ENCODE measurements at places on chromosomes 13 and 19.

- DNase-seq = no peak
Observed at GRCh38 chr13:34044660-34045080, 226.7 kb downstream of the RFC3 start.

GRCh38 chr13:79846386-79846785, 365.4 kb downstream of the NDFIP2 start:
- DNase-seq = no peak

- DNase-seq = no peak
Observed at GRCh38 chr13:48576448-48577010, 43.6 kb upstream of the RCBTB2 start.

DNA sequence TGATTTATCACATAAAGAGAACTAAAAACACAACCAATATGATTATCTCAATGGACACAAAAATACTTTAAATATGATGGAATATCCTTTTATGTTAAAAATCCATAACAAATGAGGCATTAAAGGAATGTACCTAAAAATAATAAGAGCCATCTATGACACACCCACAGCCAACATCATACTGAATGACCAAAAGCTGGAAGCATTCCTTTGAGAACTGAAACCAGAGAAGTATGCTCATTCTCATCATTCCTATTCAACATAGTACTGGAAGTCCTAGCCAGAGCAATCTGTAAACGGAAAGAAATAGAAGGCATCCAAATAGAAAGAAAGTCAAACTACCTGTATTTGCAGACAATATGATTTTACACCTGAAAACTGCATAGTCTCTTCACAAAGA, 671.0 kb downstream of the SLITRK1 start:
- no peak for DNase-seq

DNA sequence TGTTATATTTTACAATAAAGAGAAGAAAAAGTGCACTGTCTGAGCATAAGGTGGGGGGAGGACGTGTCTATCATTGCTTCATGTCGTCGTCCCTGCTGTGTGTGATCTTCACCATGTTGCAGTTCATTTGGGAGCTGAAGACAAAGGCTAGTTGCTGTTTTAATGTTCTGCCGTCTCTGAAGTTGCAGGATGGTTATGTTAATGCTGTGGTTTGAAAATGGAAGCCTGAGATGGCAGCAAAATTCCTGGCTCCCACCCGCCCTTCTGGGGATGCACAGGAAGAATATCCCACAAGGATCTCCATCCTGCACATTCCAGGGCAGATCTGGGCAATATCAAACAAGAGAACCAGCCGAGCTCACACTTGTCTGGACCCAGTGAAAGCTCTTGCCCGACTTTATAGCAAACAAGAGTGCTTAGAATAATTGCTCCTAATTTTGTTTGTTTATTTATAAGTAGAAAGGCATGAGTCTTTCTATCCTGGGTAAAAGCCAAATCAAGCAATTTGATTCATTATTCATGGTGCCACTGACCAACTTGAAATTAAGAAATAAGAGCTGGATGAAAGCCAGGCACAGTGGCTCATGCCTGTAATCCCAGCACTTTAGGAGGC, 110.3 kb upstream of the ABCC4 start:
- no peak for DNase-seq

- no peak for DNase-seq
Observed at GRCh38 chr13:66099825-66100224, 1130.3 kb downstream of the PCDH9 start.

DNA sequence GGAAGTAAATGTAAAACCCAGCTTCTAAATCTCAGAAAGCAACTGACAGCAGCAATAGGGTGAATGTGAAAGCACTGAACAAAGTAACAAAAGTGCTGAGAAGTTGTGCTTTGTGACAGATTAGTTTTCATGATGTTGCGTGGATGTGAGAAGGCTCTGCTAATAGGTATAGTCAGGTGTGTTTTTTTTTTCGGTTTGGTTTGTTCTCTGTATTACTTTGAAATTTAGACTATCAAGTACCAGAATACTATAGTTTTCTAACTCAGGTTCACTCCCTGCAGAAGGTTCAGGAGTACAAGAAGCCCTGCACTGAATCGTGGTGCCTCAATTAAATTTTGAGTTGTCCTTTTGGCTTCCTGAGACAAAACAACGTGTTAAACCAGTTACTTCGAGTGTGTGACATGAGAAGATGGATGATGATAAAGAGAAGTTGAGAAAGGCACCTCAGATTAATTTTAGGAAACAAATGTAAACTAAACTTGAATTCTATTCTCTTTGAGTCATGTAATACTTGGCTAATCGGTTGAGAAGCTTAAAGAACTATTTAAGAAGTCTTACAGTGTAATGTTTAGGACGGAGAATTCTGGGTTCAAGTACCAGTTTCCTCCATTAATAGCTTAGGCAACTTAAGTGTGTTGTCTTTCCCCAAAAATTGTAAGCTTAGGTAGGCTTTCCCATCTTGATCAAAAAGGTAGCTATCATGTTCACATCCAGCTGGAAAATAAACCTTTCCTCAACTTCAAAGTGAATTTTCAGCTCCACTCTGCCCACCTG, 10.3 kb downstream of the MIR17HG start:
- no peak for DNase-seq

- no peak for DNase-seq
Observed at GRCh38 chr19:29507081-29507860, 18.5 kb upstream of the VSTM2B start.

- no peak for DNase-seq
Observed at GRCh38 chr13:45954836-45955800, 97.4 kb downstream of the ZC3H13 start.

- no peak for DNase-seq
Observed at GRCh38 chr19:982567-983170, 1.5 kb upstream of the WDR18 start.

DNA sequence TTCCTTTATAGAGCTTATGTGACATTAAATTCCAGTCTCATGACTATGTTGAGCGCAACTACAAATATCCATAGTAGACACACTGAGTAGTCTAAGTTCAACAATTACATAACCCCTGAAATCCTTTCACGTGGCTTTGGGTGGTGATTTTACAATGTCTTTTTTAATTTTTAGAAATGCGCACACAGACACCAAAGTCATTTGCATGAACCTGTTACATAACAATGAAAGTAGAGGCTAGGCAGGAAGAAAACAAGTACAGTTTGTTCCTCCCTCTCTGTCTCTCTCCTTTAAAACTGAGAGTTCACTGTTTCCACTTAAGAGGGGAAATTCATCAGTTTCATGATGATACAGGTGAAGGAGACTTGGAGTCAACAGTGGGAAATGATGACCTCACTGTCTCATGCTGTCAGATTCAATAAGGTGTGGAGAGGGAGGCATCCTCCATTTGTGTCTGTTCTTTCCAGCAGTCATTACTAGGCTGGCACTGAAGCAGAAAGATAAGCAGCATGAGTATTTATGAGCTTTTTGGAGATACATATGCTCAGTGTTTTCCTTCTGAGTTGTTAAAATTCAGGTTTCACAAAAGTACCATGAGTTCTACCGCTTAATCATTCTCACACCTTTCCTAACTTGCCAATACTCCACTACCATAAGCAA, 201.8 kb downstream of the LHFPL6 start:
- no peak for DNase-seq

DNA sequence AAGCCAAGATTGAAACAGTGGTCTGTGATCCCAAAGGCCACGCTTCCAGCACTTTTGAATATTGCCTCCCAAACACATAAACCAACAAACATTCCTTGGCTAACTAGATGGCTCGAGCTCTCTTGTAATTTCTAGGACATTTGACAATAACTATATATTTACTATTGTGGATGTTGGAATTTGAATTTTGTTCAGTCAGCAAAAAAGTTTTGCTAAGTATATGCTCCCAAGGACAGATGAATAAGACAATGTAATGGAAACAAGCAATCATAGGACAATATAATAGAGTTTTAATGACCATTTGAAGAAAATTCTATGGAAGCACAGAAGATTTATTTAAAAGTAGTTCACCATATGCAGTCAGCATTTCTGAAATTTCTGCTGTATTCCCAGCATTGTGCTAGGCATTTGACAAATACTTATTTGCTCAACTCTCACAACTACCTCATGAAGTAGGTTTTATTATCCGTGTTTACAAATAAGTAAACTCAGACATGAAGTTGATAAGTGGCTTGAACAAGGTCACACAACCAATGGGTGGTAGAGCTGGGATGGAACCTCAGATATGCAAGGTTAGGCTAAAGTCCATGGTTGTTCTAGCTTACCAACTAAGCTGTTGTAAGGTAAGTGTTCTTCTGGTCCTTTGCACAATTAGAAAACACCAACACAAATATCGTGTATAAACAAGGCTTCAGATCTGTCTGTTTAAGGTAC, 205.1 kb downstream of the NUFIP1 start:
- DNase-seq = no peak

- no peak for DNase-seq
Observed at GRCh38 chr19:18261474-18261873, 12.8 kb downstream of the IQCN start.

GRCh38 chr13:44908266-44908665, 81.0 kb downstream of the NUFIP1 start:
- DNase-seq = no peak

DNA sequence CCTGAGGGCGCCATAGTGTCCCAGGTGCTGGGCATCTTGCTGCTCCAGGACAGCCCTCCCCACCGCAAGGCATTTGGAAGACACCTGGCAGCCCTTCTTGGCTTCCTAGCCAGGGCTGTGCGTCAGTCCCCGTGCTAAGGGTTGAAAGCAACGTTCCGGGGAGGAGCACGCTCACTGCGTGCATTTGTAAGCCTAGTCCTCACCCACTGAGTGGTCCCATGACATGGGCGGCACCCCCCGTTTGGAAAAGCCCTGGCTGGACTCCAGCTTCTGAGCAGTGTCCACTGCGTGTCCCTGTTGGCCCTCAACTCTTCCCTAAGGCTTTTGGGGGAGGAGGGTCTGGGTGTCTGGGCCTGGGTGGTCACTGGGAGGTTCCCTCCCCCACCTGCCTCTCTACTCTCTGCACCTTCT, 76.3 kb upstream of the GPR183 start:
- no peak for DNase-seq

- DNase-seq = no peak
Observed at GRCh38 chr19:55251341-55252081, 7.3 kb downstream of the PPP6R1 start.

DNA sequence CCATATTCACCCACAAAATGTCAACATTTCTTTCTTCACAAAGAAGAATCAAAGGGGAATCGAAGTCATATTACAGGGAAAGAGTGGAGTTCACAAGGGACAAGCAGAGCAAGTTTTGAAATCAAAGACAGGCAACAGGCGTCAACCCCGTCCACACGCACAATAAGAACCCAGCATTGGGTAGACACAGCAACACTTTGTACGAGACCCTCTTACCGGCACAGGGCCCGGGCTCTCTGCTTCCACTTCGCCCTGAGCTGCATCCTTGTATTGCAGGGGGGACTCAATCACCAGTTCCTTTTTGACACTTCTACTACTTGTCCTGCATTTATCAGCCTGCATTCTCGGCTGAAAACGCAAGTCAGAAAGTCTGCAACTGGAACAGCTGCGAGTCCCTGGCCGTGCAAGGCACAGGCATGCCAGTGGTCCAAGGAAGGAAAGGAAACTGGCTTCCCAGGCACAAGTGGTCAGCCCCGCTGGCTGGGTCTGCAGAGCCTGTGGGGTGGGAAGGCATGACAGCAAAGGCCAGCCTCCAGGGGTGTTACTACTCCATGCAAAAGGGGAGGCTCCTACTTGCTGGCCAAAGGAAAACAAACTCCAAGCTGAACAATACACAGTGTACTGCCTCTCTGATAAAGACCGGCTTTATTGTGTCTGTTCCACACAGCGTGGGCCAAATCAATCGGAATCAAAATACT, at the start of gene DOCK9:
DOCK9 (minus strand) TSS at position 497 of the 698 bp plus-strand sequence; CDS start at position 342, 155 bp downstream.
- no peak for DNase-seq

DNA sequence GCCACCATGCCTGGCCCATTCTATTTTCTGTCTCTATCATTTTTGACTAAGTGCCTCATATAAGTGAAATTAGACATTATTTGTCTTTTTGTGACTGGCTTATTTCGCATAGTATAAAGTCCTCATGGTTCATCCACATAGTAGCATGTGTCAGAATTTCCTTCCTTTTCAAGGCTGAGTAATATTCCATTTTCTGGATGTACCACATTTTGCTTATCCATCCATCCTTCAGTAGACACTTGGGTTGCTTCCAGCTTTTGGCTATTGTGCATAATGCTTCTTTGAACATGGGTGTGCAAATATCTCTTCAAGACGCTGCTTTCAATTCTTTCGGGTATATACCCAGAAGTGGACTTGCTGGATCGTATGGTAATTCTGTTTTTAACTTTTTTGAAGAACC, 51.5 kb upstream of the USE1 start:
- DNase-seq = no peak

DNA sequence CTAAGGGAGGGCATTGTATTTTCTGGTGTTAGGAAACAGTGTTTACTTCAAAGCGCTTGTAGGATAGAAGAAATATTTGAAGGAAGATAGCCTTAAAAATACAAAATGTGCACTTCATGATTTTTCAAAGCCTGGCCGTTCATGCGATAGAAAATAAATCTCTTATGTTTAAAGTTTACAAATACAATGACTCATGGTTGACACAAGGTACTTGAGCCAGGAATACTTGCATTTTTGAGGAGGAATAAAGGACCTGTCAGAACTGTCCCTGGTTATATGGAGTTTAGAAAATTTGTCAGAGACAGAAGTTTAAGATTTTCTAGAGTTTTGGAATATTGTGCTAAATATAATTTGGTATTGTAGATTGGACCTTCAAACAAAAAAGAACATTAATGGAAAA, 1223.2 kb upstream of the SLC10A2 start:
- no peak for DNase-seq

- DNase-seq = no peak
Observed at GRCh38 chr19:41521931-41522555, 53.9 kb upstream of the CEACAM21 start.

DNA sequence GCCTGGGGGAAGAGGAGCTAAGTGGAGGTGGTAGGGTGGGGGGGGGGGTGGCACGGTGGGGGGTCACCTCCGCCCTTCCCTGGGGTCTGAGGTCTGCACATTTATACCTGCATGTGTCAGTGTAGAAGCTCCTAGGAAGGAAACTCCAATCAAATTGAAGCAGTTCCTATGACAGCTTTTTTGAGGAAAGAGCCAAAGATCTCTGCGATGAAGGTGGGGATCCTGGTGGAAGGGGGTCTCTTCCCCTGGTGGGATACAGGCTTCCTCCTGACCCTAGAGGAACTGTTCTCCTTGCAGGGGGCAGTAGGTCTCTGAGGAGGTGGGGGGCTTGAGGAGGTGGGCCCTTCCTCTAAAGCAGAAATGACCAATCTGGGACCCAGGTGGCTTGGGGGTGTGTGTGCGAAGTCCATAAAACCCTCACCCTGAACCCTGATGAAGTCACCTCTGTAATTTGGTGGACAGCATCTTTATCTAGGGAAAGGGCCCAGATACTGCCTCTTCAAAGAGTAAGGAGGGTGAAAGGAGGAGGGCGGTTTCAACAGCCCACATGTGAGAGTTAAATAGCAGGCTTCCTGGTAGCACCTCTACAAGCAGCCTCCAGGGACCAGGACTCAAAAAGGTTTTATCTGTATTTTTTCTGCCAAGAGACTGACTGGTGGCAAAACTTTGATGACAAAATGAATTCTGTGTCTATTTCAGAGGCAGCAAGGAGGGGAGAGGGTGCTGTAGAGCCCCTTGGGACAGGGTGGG, 12.9 kb downstream of the RANBP3 start:
- DNase-seq = no peak

- DNase-seq = no peak
Observed at GRCh38 chr13:94550062-94550738, 45.8 kb downstream of the TGDS start.

- no peak for DNase-seq
Observed at GRCh38 chr19:35318679-35319448, 10.1 kb upstream of the CD22 start.

- no peak for DNase-seq
Observed at GRCh38 chr13:62278271-62278670, 862.6 kb upstream of the PCDH20 start.

GRCh38 chr13:54433493-54434206, 1405.0 kb downstream of the OLFM4 start:
- no peak for DNase-seq

GRCh38 chr19:47257411-47258169, 1.3 kb downstream of the CCDC9 start:
- no peak for DNase-seq

All from cortex of kidney (tissue), 1 donor.